ENCODE measurements at places on chromosomes 16 and 17.

DNA sequence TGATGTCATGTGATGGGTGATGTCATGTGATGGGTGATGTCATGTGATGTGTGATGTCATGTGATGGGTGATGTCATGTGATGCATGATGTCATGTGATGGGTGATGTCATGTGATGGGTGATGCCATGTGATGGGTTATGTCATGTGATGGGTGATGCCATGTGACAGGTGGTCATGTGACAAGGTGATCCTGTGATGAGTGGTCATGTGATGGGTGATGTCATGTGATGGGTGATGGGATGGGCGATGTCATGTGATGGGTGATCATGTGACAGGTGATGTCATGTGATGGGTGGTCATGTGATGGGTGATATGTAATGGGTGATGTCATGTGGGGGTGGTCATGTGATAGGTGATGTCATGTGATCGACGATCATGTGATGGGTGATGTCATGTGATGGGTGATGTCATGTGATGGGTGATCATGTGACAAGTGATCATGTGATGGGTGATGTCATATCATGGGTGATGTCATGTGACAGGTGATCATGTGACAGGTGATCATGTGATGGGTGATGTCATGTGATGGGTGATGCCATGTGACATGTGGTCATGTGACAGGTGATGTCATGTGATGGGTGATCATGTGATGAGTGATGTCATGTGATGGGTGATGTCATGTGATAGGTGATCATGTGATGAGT, 17.2 kb downstream of the CD300LB start:
- DNase-seq = no peak

- DNase-seq = no peak
Measured at GRCh38 chr17:65774787-65775186, 213.3 kb upstream of the AXIN2 start.

- no peak for DNase-seq
Measured at GRCh38 chr17:77127735-77128361, 12.9 kb upstream of the SEC14L1 start.

GRCh38 chr16:25613931-25614330, 77.8 kb upstream of the HS3ST4 start:
- no peak for DNase-seq

DNA sequence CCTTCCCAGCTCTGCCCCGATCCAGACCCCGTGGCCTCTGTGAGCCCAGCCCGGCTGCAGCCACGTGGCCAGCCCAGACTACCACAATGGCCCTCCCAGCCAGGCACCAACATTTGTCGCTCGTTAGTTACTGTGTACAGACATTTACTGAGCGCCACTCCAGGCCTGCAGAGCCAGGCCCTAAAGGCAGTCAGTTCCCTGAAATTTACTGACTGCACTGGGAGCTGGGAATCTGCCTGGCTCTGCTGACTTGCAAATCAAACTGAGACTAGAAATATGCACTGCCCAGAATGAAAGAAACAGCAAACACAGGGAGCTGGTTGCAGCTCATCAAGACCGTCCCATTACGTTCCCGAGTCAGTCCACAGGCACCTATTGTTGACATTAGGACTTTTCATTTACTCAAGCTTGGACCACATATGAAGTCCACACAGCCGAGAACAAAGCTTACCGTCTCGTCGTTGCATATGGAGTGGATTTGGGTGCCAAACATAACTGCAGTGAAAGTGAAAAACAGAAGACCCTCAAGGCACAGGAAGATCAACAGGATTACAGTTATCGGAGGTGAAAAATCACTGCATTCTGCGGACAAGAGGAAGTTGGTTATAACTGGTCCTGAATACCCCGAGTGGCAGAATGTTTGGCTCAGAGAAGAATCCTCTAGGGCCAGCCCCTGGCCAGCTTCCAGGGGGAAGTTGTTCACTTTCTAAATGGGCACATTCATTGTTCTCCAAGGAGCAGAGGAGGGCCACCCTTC, 34.5 kb downstream of the ZDHHC7 start:
- no peak for DNase-seq

GRCh38 chr17:2710071-2710802, 1.3 kb downstream of the CLUH start:
- no peak for DNase-seq

DNA sequence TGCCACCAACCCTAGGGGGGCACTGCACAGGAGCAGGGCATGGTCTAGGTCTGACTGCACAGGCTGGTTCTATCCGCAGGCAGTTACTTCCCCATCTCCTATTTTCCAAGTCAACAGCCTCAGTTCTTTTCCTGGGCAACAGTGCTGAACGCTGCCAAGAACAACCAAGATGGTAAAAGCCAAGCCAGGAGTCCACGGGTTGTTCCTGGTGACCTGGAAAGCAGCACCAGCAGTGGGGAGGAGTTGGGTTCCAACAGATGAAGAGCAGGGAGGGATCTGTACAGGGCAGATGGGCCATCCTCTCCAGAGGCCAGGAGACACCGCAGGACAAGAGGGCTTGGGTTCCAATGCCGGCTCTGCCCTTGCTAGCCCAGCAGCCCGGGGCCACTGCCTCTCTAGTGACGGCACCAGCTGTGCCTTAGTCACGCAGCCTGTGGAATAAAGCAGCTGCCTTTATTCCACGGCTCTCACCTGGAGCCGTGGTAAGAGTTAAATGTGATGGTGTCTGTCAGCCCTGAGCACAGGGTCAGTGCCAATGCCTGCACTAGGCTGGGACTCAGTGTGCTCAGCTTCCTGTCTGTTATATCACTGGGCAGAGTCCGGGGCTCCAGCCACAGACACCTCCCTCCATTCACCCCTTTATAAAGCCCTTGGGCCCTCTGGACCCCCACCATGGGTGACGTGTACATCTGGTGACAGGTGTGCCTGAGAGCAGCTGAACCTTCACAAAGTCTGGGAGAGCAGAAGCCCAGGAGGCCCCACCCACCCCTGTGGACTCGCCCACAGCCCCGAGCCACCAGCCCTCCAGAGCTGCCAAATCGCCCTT, 44.9 kb downstream of the MARF1 start:
- no peak for DNase-seq

DNA sequence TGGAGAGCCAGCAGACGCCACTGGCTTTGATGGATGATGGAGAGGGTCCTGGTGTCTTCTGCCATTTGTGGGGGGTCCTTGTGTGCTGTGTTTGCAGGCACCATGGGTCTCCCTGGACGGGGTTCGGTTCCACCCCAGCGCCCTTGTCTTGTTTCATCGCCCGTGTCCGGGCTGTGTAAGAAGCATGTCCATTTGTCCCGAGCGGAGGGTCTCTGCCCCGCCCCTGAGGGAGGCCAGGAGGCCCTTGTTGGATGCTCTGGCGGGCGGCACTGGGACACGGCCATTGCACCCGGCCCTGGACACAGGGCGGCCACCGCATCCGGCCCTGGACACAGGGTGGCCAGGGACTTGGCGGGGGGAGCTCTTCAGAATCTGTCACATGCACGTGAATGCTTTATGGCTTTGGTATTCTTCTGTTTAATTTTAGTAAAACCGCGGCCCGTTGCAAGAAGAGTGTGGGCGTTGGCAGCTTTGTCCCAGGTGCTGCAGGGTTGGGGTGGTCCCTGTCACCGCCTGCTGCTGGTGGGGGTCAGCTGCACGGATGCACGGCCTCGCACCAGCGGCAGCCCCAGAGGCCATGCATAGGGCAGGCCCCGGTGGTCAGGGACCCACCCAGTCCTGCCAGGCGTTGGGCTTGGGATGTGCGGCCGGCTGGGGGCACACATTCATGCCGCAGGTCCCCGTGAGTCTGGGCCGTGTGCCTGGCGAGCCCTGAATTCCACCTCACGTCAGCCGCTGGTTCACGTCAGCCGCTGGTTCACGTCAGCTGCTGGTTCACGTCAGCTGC, 21.0 kb upstream of the ZNF750 start:
- DNase-seq = no peak

GRCh38 chr16:11108466-11108805, 147.6 kb downstream of the SOCS1 start:
- DNase-seq = no peak

- DNase-seq = no peak
Measured at GRCh38 chr17:6066183-6066948, 3.8 kb upstream of the WSCD1 start.

DNA sequence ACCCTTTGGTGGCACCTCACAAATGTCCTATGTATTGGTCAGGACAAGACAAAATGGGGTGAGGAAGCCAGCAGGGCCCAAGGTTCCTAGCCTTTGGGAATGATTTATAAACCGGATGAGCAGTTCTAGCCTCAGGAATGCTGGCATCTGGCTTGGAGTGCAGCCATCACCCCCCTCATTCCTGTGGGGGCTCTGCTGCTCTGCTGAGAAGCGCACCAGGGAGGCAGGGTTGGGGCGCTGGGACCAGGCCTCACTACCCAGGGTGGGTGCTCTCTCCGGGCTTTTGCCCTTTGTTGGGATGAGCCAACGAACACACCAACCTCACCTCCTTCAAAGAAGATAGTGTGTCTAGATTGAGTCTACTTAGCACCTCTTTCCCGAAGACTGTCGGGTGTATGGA, 39.2 kb downstream of the TMEM11 start:
- no peak for DNase-seq

DNA sequence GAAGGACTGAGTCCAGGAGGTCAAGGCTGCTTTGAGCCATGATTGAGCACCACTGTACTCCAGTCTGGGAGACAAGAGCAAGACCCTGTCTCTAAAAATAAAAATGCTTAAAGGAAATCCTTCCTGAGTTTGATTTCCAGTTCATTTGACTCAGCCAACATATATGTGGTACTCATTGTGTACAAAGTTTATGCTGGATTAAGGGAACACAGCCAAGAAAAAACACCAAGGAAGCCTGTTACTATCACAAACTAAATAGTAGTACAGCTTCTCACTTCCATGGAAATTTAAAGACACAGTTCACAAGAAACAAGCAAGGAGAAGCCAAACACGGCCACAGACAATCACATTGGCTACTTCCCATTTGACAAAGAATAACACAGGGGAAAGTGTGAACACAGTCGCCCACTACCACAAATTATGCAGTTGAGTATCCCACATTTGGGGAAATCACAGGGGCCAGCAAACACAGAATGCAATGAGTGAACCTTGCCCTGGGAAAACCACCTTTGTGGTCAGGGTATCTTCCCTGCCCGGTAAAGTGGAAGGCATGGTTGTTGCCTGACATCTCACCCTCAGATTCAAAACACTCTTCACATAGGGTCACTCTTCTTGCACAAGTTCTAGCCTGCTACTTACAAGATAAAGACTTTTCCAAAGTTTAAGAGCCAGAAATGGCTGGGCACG, 14.5 kb downstream of the TEX14 start:
- no peak for DNase-seq

- DNase-seq = no peak
Measured at GRCh38 chr17:43326490-43327275, 72.1 kb upstream of the ARL4D start.

DNA sequence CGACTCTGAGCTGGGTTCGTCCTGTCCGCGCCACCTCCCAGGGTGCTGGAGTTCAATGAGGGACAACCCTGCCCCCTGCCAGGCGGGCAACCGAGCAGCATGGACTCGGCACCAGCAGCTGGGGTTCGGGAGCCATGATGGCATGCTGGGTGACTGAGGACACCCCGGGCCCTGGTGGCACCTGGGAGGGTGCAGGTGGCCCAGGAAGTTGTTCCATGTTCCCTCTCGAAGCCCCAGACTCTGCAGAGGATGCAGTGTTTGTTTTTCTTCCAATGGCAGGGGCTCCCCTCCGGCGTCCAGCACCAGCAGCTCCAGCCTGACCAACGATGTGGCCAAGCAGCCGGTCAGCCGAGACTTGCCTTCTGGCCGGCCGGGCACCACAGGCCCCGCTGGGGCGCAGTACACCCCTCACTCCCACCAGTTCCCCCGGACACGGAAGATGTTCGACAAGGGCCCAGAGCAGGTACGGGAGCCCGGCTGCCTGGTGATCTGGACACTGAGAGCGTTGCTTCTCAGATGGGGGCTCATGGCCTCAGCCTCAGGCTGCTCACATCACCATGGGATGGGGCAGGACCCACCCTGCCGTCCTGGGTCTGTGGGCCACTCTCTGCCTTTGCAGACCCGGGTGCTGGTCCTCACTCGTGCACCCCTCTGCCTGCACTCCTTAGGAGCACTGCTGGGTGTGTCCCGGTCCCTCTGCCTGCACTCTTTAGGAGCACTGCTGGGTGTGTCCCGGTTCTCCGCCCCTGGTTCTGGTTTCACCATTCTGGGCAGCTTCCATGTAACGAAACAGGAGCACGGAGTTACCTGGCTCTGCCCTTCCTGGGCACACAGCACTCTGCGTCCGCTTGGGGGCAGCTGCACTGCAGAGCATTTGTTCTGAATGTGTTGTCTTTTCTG, 68.2 kb upstream of the CHMP6 start:
- no peak for DNase-seq

- no peak for DNase-seq
Measured at GRCh38 chr17:83201206-83202001, 122.0 kb downstream of the METRNL start.

DNA sequence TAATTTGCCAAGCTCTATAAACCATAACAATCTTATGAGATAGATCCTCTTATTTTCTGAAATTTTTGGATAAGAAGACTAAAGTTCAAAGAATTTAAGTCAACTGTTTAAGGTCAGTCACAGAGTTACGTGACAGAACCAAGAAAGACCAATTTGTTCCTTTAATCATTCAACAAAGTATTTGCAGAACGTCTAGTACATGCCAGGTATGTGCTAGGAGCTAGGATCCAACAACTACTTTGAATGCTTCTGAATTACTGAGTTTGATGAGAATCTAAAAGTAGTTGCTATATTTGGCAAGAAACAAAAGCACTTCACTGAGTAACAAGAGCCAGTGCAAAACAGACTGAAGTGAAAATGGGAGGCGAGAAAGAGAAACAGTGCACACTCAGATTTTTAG, 15.0 kb downstream of the GLOD4 start:
- no peak for DNase-seq

DNA sequence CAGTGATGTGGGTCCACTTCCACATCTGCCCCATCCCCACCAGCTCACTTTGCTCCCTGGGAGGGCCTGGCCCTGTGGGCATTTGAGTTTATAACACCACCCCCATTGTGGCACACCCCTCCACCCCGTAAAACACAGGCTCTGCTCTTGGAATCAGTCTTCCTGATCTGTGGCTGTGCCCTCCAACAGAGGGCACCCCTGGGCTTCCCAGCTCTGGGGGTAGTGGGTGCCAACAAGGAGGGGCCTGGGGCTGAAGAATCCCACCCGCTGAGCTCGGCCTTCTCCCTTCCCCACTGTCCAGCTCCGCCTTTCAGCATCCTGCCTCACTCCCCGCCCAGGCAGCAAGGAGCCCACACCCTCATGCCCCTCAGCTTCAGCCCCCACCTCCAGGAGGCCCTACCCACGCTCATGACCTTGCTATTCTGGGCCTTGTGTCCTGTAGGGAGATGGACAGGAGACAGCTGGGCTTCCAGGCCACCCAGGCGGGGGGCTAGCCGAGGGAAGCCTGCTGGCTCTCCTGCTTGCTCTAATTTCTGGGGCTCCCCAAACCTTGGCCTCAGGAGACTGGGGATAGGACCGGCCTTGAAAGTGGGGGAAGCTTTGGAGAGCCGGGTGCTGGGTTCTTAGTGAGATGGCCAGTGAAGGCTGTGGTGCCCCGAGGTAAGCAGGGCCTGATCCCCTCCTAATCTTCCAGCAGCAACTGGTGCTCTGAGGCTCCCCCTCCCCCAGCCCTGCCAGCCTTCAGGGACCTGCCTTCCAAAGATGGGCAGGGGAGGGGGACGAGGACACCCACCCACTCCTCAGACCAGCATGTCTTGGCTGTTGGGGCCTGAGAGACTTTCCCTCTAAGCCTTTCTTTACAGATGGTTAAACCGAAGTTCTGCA, 2.9 kb upstream of the ATP2A1 start:
- DNase-seq = no peak

All from NCI-H1417 treated with DMSO at 0.1 percent for 48 hours (cell line).